Mucosa of gallbladder (tissue), 1 donor: ENCODE measurements at places on chromosomes 4 and X. TPM values are rescaled to one million over a fixed set of nuclear protein-coding genes. Genes with fewer than 3 reads are reported as not detected.

Gene NXF3
- total RNA-seq: 78.1 TPM

- no peak for DNase-seq
Observed at GRCh38 chr4:113447061-113447460, 314.5 kb downstream of the CAMK2D start.

DNA sequence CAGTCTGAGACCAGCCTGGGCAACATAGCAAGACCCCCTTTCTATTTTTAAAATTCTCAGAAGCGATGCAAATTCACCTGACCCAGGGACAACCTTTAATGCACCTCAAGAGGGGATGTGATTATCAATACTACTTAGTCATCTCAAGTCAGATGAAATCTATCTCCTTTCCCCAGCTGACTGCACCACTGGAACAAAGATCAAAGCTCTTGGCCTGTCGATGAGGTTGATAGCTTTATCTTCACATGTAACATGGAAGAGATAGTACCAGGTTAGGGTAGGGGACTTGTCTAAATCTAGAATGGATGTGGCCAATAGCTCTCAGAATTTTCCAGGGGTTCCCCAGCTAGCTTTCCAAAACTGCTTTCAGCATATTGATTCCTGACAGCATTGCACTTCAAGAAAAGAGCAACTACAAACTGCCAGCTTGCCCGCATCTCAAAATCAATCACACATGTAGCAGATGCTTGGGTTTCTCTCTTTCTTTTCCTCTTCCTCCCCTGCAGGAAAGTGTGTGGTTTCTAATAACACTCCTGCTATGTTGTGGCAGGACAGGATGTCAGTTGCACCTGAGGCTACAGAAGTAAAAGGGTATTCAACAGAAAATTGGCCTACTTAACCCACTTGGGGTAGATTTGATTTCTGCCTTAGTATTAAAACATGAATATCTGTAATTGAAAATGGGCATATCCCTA, 12.2 kb upstream of the TMEM164 start:
- DNase-seq: no peak

Gene SYTL4
- 15.8 TPM for total RNA-seq

DNA sequence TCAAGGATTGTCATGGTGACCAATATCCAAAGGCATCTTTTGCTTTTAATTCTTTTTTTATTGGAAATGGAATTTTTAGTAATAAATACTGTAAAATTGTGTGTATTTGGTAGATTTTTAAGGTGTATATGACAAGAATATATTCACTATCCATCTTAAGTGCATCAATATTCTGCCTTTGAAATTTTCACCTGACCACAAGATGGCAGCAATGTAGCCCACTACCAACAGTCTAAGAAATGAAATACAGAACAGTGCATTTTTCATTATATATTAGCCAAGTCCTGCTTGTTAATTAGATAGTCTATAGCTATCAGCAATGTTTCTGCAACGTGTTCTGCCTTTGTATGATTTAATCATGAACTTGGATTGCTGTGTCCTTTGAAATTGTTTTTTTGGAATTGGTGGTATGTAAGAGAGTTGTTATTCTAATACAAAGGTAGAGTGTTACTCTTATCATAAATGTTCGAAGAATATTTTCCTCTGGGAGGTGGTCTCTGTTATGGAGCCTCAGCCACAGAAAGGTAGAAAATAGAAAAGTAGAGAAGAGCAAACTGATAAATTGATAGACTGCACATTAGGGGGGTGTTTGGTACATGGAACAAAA, 38.2 kb downstream of the HPGDS start:
- DNase-seq: no peak

DNA sequence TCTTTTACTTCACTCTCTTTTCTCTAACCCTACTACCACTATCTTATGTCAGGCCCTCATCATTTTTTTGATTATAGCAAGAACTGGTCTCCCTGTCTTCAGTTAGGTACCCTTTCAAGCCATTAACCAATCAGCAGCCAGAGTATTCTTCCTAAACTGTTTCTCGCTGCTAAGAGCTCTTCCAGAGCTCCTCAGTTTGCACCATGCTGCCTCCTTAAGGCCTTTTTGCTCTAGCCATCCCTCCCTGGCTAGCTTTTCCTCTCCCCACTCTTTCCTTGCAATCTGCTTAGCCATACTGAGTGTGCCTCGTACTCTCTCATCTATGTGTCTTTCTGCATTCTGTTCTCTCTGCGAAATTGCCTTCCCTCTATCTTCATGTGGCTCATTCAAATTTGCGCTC, 32.9 kb downstream of the KIF4A start:
- no peak for DNase-seq

DNA sequence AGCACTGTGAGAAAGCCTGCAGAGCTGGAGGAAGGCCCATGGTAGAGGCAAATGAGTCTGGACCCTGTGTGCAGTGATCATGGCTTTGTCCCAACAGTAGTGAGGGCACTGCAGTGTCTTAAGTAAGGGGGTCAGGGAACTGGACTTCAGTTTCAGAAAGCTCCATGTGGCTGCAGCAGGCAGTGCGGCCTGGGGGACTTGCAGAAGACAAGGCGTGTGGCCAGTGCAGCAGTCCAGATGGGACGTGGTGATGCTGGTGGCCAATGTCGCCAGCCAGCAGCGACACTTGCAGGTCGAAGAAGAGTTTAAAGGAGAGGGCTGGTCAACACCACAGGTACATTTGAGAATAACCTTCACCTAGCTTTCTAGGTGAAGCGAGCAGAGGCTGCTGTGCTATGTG, 113.4 kb downstream of the ZNF827 start:
- DNase-seq: no peak

DNA sequence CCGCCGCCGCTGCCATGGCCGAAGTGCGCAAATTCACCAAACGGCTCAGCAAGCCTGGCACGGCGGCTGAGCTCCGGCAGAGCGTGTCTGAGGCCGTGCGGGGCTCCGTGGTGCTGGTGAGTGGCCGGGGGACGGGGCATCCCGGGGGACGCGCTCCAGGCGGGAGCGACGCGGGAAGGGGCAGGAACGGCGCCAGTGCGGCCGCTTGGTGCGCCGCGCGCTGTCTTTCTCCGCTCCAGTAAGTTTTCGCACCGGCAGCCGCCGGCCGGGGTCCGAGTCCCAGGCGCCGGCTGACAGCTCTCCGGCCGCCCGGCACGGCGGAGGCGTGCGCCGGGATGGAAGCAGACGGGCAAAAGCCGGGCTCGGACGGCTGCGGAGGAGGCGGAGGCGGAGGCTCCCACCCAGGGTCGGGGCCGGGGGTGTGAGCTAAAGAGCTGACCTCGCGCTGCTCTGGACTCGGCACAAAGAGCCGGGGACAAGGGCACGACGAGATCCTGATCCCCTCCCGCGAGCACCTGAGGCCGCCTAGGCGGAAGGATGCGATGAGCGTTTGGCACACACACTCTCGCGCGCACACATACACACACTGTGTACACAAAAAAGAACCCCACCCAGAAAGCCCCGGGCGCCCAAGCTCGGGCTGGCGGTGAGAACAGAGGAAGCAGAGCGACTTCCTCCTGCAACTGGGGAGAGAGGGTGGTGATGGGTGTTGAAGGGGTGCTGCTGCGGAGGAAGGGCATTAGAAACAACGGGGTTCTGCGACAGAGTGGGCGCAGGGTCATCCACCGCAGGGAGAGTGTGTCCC, 545 bp downstream of the DOCK11 start:
- peak; percentile 31 for DNase-seq

DNA sequence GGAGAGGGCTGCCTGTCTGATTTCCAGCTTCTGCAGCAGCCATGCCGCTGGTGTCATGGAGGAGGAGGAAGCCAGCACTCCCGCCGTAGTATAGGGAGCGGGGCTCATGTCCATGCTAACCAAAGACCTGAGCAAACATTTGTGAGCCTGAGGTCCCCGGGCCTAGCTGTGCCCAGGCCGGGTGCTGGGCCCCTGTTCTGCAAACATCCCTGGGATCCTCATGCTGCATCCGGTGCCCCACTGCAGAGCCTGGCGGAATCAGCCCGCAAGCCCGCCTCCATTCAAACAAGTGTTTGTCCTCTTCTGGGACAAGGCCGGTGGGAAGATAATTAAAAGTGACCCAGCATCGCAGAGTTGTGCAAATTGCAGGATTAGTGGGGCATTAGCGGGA, 106.3 kb downstream of the SORCS2 start:
- DNase-seq: no peak

- DNase-seq: no peak
Observed at GRCh38 chr4:173930329-173930967, 353.0 kb downstream of the FBXO8 start.

DNA sequence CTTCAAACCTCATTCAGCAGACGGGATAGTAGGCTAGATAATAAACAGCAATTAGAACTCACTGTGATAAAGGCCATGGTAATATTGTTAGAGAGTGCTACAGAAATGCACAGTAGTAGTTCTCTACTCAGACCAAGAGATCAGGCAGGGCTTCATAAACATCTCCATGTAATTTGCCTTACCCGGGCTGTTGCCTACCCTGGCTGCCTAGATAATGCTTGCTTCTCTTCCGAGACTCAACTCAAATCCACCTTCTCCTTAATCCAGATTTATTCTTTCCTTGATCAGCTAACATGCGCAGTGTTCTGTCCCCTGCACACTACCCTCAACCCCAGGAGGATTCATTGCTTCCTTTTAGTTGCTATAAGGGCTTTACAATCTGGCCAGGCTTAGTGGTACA, 21.8 kb downstream of the ANK2 start:
- no peak for DNase-seq

Gene DCHS2
- total RNA-seq: 14.2 TPM

Gene SH2D1A
- 1.0 TPM for total RNA-seq

Gene GRPR
- total RNA-seq: not detected

DNA sequence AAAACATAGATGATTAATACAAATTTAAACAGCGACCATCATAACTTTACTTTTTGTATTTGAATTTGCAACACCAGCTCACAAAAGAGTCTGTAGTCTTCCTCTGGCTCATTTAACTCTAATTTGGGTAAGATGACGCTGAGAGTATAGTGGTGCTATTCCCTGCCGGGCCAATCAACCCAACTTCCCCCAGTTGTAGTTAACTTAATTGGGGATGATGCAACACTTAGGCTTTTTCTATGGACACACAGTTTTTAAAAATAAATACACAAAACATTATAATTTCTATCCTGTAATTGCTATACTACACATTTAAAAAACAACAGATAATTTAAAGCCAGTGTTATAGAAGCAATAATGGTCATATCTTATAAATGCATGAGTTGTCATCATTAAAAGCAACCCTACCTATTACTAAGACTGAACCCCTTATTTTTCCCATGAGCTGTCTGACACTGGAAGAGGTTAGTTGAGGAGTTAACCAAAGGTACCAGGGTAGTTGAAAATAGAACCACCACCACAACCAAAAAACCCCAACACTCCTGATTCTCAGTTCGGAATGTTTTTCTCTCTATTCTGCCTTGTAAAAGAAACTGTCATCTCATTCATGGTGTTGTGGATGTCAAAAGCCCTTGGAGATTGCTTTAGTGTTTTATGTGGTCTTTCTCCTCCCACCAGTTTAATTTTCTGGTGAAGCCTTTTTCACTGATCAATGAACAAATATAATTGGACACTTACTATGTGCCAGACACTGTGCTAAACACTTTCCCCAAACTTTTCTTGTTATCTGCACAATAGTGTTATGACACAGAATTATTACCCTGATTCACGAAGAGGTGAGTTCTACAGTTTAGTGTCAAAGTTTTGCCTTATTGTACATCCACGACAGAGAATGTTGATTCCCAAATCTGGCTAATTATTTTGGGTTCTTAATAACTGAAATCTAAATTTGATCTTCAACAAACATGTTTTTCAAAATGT, 61.5 kb upstream of the RAPGEF2 start:
- no peak for DNase-seq

- DNase-seq: peak; percentile 28
Observed at GRCh38 chrX:49058794-49059193, at the start of gene CCDC120. Gene CCDC120 (plus strand): TSS chrX:49058999. CDS start chrX:49062042, 3,043 bp downstream.

Gene CENPI
- 1.3 TPM for total RNA-seq

DNA sequence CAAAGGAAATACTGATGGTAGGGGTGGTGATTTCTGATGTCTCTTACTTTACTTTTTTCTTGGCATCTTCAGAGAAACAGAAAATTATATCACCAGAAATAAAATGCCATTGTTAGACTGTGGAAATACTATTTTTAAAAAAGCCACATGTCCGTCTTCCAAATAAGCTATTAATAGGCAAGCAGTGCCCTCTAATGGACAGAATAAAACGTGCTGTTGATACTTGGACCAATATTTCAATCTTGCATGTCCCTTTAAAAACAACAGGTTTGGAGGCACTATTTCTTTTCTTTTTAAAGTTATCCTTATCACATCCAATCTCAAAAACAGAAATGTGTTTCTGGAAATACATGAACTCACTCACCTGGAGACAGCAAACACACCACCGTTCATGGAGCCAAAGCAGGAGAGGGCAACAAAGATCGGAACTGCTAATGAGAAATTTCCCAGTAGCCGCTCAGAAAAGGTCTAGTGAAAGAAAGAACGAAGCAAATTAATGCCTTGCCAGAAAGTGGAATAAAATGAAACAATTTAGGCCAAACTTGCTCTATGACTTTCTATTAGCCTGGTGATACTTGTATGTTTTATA, 59.2 kb downstream of the SLC7A11 start:
- peak; percentile 20 for DNase-seq

- no peak for DNase-seq
Observed at GRCh38 chr4:10734697-10735096, 50.1 kb upstream of the CLNK start.

GRCh38 chrX:149274516-149275105, 230.5 kb downstream of the IDS start:
- DNase-seq: no peak

Gene BRS3
- total RNA-seq: not detected

Gene PAGE2
- total RNA-seq: not detected

Gene C4orf51
- not detected for total RNA-seq

DNA sequence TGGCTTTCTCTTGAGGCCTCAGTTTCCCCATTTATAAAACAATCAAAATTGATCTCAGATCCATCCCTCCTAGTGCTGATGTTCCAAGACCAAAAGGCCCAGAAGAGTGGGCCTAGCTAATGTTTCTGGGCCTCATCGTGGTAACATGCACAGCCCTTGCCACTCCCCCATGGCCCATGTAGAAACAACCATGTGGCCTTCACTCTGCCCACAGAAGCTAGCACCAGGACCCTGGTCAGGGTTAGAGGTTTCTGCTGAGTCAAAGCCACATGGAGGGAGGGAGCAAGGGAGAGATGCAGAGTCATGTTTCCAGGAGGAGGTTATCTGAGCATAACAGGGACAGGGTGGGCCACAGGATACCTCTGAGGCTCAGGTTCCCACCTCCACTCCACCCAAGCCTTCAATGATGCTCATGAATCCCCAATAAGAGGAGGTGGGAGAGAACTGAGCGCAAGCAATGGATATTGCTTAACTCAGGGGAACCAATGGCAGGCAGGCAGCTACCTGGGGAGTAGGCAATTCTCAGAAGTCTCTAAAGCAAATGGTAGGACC, 16.9 kb downstream of the OTUD5 start:
- no peak for DNase-seq

DNA sequence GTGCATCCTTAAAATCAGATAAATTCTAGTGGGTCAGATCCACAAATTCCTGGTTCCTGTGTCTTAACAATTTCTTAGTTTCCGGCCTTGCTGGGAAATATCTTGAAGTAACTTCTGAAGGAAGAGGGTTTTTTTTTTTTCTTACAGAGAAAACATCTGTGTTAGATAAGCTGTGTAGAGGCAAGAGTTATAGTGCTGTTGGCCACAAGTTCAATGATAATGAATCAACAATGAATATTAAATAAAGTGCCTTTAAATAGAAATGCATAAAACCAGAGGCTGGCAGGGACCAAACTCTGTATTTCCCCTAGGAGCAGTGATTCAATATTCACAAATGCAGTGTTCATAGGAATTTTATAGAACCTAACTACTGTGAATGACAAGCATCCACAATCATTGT, 711.9 kb upstream of the ATOH1 start:
- DNase-seq: no peak

- DNase-seq: no peak
Observed at GRCh38 chr4:36133658-36134057, 110.7 kb downstream of the ARAP2 start.

Gene CSAG3
- not detected for total RNA-seq

- no peak for DNase-seq
Observed at GRCh38 chr4:28976369-28976768, 1743.8 kb upstream of the PCDH7 start.
